ENCODE measurements at places on chromosomes 6 and 20. TPM values are rescaled to one million over a fixed set of nuclear protein-coding genes. Genes with fewer than 3 reads are reported as not detected.

USP49 gene
- total RNA-seq = 9.8 TPM

- no peaks in the 10 kb centered on the region for H3K36me3 ChIP-seq
- H3K27me3 ChIP-seq = no peaks in the 10 kb centered on the region
- H3K4me3 ChIP-seq = no peak overlapping the region
- no peaks in the 10 kb centered on the region for H3K4me1 ChIP-seq
- no peak overlapping the region for H3K27ac ChIP-seq
Measured at GRCh38 chr6:54617730-54618129, 228.8 kb upstream of the FAM83B start.

- no peaks in the 10 kb centered on the region for H3K36me3 ChIP-seq
- H3K4me1 ChIP-seq = no peaks in the 10 kb centered on the region
- no peaks in the 10 kb centered on the region for H3K27me3 ChIP-seq
- no peak overlapping the region for H3K27ac ChIP-seq
- no peak overlapping the region for H3K4me3 ChIP-seq
Measured at GRCh38 chr20:40943591-40943990, 85.0 kb upstream of the TOP1 start.

GRCh38 chr6:74976026-74976425 is 229.8 kb downstream of the COL12A1 start:
- H3K27me3 ChIP-seq = no peaks in the 10 kb centered on the region
- H3K4me1 ChIP-seq = peaks cover 5% of the 10 kb centered on the region
- no peak for DNase-seq
- no peak overlapping the region for H3K4me3 ChIP-seq
- no peaks in the 10 kb centered on the region for H3K36me3 ChIP-seq
- no peak overlapping the region for H3K27ac ChIP-seq

CTAGE9 gene
- not detected for total RNA-seq

DNA sequence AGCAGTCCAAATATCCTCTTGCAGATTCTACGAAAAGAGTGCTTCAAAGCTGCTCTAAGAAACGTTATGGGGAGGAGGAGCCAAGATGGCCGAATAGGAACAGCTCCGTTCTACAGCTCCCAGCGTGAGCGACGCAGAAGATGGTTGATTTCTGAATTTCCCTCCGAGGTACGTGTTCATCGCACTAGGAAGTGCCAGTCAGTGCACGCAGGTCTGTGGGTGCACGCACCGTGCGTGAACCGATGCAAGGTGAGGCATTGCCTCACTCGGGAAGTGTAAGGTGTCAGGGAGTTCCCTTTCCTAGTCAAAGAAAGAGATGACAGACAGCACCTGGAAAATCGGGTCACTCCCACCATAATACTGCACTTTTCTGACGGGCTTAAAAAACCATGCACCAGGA is 272.1 kb upstream of the DEFB115 start:
- no peak overlapping the region for H3K4me3 ChIP-seq
- no peak overlapping the region for H3K27ac ChIP-seq
- H3K27me3 ChIP-seq = no peaks in the 10 kb centered on the region
- no peak for DNase-seq
- no peaks in the 10 kb centered on the region for H3K4me1 ChIP-seq

CNR1 gene
- total RNA-seq = 7.8 TPM

GRCh38 chr20:1010659-1011058 is 8.5 kb upstream of the RSPO4 start:
- no peak for DNase-seq
- H3K27ac ChIP-seq = no peak overlapping the region
- no peaks in the 10 kb centered on the region for H3K4me1 ChIP-seq
- H3K27me3 ChIP-seq = no peaks in the 10 kb centered on the region

GRCh38 chr20:4584510-4584909 is 137.2 kb upstream of the PRND start:
- no peak overlapping the region for H3K27ac ChIP-seq
- H3K27me3 ChIP-seq = no peaks in the 10 kb centered on the region
- no peaks in the 10 kb centered on the region for H3K36me3 ChIP-seq
- no peak for DNase-seq
- no peaks in the 10 kb centered on the region for H3K4me1 ChIP-seq

GRCh38 chr6:31086788-31087440 is 25.5 kb downstream of the C6orf15 start:
- no peaks in the 10 kb centered on the region for H3K4me1 ChIP-seq
- H3K27ac ChIP-seq = no peak overlapping the region
- no peak overlapping the region for H3K4me3 ChIP-seq
- no peaks in the 10 kb centered on the region for H3K27me3 ChIP-seq

GRCh38 chr20:10067321-10067720 is 32.5 kb downstream of the ANKEF1 start:
- no peaks in the 10 kb centered on the region for H3K36me3 ChIP-seq
- no peaks in the 10 kb centered on the region for H3K27me3 ChIP-seq

ANKRD66 gene
- not detected for total RNA-seq

GRCh38 chr6:137160763-137161162 is 12.7 kb downstream of the IL22RA2 start:
- no peak overlapping the region for H3K27ac ChIP-seq
- no peaks in the 10 kb centered on the region for H3K27me3 ChIP-seq
- no peak for DNase-seq
- no peaks in the 10 kb centered on the region for H3K36me3 ChIP-seq
- no peaks in the 10 kb centered on the region for H3K4me1 ChIP-seq

RWDD1 gene
- 54.8 TPM for total RNA-seq

DNA sequence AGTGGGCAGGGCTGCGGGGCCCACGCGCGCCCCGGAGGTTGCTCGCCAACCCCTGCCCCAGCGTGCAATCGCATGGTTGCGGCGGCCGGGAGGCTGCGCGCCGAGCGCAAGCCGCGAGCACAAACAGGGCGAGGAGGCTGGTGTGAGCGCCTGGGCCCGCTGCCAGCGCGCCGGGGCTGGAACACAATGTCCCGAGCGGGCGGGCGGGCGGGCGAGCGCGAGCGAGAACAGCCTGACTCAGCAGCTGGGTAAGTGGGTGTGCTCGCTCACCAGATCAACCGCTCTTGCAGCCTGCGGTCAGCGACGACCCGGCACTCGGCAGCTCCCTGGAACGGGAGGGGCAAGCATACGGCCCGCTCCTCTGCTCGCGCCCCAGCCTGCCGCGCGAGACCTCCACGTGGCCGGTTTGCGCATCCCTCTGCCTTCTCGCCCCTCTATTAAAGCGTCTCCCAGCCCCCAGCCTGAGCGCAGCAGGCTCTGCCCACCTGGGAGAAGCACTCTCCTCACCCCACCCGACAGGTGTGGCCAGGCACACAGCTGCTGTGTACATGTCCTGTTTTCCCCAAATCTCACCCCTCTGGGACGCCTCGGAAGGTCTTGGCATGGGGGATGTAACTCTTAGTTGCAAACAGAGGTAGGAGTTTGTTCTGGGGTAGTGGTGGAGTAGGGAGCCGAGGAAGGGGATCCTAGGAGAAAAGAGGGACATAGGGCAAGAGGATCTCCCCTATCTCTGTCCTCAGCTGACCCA is 8.7 kb upstream of the ARMC12 start:
- H3K36me3 ChIP-seq = no peaks in the 10 kb centered on the region
- H3K4me3 ChIP-seq = no peak overlapping the region
- peak; percentile 96 for DNase-seq

- no peaks in the 10 kb centered on the region for H3K36me3 ChIP-seq
- no peak overlapping the region for H3K4me3 ChIP-seq
- peaks cover 21% of the 10 kb centered on the region for H3K4me1 ChIP-seq
- no peak for DNase-seq
- H3K27me3 ChIP-seq = no peaks in the 10 kb centered on the region
Measured at GRCh38 chr6:157721830-157722229, 101.2 kb upstream of the SNX9 start.

EPB41L1 gene
- total RNA-seq = 75.2 TPM

- H3K27ac ChIP-seq = no peak overlapping the region
- no peaks in the 10 kb centered on the region for H3K36me3 ChIP-seq
- no peak for DNase-seq
- peaks cover 16% of the 10 kb centered on the region for H3K4me1 ChIP-seq
- no peaks in the 10 kb centered on the region for H3K27me3 ChIP-seq
Measured at GRCh38 chr20:32534661-32535240, 50.4 kb downstream of the NOL4L start.

GRCh38 chr6:148907573-148907972 is 160.7 kb downstream of the UST start:
- H3K27ac ChIP-seq = no peak overlapping the region
- no peaks in the 10 kb centered on the region for H3K36me3 ChIP-seq
- no peak for DNase-seq
- no peaks in the 10 kb centered on the region for H3K27me3 ChIP-seq
- H3K4me1 ChIP-seq = no peaks in the 10 kb centered on the region

GRCh38 chr6:167475947-167476346 is 151.1 kb downstream of the TTLL2 start:
- no peaks in the 10 kb centered on the region for H3K4me1 ChIP-seq
- H3K27ac ChIP-seq = no peak overlapping the region
- no peaks in the 10 kb centered on the region for H3K27me3 ChIP-seq
- no peak overlapping the region for H3K4me3 ChIP-seq

DNA sequence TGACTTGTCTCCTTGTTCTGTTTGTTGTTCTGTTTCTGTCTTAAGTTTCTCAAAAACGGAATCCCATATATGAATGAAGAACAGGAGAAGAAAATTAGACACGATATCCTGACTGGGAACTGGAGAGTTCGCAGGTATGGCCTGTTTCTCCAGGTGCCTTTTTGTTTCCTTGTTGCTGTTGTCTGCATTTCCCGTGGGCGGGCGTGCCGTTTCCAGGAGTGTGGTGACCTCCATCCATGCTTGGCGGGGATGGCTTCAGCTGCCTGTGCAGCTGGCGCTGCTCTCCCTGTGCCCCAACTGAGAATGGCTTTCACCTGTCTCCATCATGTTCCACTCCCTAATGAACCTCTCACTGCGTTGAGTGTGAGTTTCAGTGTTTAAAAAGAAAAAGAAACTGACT is 4.4 kb downstream of the PNLDC1 start:
- H3K4me1 ChIP-seq = no peaks in the 10 kb centered on the region
- no peak overlapping the region for H3K4me3 ChIP-seq
- no peaks in the 10 kb centered on the region for H3K36me3 ChIP-seq
- H3K27me3 ChIP-seq = no peaks in the 10 kb centered on the region

DNA sequence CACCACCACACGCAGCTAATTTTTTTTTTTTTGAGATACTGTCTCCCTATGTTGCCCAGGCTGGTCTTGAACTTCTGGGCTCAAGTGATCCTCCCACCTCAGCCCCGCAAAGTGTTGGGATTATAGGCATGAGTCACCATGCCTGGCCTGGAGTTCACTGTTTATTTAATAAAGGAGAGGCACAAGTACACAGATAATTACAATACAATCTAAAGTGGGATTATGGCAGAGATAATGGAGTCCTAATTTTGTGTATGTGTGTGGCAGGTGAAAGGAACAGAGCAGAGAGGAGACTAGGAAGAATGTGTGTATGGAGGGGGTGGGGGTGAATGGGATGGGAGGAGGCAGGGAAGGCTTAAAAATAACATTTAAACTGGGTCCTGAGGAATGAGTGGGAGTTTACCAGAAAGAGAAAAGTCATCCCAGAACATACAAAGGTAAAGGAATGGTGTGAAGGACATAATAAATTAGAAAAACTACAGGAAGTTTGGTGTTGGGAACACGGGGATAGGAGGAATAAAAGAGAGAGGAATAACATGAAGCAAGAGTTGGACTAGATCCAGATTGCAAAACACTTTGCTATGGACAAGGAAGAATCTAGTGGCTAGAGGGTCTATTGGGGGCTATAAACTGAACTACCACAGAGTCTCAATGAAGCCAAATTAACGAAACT is 4.4 kb downstream of the NCOA5 start:
- H3K27me3 ChIP-seq = no peaks in the 10 kb centered on the region
- H3K27ac ChIP-seq = no peak overlapping the region
- no peaks in the 10 kb centered on the region for H3K36me3 ChIP-seq
- H3K4me1 ChIP-seq = peaks cover 65% of the 10 kb centered on the region
- no peak for DNase-seq

DNA sequence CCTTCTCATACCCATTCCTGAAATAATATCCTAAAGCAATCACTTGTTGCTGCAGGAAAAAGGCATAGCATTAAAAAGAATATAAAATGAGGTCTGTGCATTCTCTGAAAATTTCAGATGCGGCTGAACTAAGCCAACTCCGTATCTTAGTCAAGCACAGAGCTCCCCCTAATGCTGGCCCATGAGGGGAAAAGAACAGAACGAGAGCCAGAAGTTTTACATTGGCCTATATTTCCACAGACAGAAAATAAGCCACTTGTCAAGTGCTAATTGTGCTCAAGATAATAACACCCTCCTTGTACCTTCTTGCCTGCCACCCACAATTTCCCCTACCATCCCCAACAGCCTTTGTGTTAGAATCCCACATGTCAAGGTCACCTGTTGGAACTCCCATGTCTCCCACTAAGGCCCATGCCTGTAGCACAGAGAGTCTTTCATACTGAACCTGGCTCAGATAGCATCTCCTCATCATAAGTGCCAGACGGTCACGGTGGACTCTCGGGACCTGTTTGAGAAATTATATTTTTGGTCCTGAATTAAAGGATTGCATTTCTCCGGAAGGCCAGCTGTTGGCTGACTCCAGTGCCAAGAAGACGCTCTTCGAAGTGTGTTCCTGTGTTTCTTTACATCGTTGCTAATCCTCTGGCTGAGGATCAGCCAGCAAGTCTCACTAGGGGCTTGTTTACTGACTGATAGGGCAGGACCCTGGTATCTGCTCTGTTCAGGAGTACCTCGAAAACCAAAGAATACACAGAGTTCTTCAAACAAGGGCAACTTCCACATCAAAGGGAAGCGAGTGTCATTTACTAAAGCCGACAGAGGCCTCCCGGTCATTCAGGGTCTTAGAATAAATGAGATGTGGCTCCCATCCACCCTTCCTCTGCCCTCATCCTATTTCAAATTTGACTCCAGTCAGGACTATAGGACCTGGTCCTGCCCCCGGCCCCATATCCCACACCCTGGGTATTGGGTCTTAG is 183.4 kb upstream of the FBXL4 start:
- H3K36me3 ChIP-seq = no peaks in the 10 kb centered on the region
- H3K4me3 ChIP-seq = no peak overlapping the region

DNA sequence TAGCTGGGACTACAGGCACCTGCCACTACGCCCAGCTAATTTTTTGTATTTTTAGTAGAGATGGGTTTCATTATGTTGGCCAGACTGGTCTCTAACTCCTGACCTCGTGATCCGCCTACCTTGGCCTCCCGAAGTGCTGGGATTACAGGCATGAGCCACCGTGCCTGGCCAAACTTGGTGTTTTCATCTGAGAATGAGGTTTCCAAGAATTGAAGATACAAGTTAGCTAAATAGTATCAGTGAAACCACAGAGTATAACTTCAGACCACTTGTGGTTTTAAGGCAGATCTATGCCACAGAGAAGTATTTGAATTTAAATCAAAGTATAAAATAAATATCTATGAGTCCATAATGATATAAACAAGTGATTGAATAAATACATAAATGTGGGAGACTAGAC is 70.1 kb downstream of the SLC16A10 start:
- DNase-seq = no peak
- no peak overlapping the region for H3K4me3 ChIP-seq
- H3K36me3 ChIP-seq = no peaks in the 10 kb centered on the region
- H3K27me3 ChIP-seq = no peaks in the 10 kb centered on the region
- H3K4me1 ChIP-seq = no peaks in the 10 kb centered on the region

Data from thyroid gland (tissue), 4 donors.